ENCODE measurements at places on chromosomes 2 and 18.
A peak's percentile ranks its signal among the peaks of the same experiment; 100 is the strongest.

DNA sequence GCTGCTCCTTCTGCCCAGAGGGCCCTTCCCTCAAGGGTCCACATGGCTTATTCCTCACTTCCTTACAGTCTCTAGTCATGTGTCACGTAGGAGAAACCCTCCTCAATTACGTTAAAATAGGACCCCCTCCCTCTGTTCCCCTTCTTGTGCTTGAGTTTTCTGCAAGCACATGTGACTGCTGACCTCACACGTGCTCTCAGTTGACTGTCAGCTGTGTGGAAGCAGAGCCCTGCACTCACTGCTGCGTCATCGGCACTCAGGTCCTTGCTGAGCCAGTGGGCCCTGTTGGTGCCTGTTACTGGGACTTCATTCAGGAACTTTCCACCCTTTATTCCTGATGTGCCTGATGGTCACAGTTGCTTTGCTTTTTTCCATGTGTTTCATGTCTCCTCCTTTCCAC is 11.1 kb downstream of the ATG16L1 start:
- DNase-seq, result no peak

GRCh38 chr2:169294001-169294675 is 68.2 kb downstream of the LRP2 start:
- peak; percentile 32 for DNase-seq

- no peak for DNase-seq
Observed at GRCh38 chr2:162934191-162934590, 95.6 kb upstream of the KCNH7 start.

GRCh38 chr2:226413498-226414130 is 386.0 kb downstream of the IRS1 start:
- DNase-seq, result no peak

- DNase-seq, result no peak
Observed at GRCh38 chr18:79300413-79300812, 95.3 kb upstream of the NFATC1 start.

GRCh38 chr18:11167778-11168177 is 18.4 kb upstream of the PIEZO2 start:
- DNase-seq, result no peak

DNA sequence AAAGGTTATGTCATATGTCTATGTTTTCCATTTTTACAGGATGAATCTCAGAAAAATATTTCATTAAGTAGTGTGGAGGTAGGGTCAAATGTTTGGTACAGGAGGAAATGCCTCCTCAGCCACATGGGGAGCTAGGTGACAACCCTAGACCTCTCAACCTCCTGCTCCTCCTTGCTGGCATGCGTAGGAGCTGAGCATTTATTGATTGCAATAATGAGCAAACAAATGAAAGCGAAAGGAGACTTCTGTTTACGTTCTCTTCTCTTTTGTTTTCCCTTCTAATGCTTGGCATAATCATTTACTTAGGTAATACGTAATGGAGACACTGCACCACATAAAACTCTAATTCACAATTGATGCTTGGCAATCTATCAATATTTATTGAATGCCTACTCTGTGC is 95.1 kb upstream of the CCBE1 start:
- DNase-seq, result no peak

DNA sequence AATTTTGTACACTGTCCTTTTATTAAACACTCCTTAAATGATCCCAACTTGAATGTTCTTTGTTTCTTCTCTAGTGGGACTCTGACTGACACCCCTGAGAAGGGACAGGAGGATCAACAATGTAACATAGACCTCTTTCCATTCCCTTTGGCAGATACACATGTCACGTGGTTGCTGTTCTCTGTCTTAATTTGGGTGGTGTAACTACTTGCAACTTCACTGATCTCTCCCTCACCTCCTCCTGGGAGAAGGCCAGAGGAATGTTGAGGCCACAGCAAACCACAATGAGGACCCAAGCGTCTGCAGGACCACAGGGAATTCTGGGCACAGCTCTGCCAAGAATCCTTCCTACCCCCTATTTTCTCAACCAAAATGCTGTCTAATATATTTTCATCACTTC is 205.6 kb downstream of the RTP5 start:
- no peak for DNase-seq

DNA sequence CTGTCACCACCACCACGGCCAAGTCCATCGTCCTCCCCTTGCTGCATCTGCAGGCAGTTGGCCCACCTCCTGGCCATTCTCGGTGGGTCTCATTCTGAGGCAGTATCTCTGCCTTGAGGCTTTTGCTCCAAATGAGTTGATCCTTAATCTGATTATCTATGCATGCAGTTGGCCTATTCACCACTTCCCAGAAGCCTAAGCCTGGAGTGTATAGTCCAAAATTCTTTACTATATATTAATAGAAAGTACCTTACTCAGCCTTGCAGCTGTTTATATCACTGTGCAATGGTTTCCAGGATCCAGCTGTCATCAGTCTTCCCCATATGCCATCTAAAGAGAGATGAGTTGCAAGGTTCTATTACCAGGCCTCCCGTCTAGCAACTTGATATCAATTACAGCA is 292.4 kb downstream of the SS18 start:
- DNase-seq, result no peak

DNA sequence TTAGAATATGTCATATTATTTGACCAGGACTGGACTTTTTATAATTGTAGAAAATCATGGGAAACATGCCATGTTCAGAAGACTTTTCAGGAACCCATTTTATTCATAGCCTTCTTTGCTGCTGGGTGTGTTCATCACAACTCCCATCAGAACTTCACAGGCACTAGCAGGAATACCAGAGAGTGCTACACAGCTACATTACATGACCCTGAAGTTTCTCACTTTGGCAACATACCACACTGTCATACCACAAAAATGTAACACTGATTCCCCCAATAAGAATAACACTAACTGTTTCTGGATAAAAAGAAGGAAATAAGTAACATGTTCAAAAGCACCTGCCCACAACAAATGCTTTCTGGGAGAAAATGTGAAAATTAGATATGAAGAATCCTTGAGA is 405.4 kb downstream of the CDH2 start:
- no peak for DNase-seq

DNA sequence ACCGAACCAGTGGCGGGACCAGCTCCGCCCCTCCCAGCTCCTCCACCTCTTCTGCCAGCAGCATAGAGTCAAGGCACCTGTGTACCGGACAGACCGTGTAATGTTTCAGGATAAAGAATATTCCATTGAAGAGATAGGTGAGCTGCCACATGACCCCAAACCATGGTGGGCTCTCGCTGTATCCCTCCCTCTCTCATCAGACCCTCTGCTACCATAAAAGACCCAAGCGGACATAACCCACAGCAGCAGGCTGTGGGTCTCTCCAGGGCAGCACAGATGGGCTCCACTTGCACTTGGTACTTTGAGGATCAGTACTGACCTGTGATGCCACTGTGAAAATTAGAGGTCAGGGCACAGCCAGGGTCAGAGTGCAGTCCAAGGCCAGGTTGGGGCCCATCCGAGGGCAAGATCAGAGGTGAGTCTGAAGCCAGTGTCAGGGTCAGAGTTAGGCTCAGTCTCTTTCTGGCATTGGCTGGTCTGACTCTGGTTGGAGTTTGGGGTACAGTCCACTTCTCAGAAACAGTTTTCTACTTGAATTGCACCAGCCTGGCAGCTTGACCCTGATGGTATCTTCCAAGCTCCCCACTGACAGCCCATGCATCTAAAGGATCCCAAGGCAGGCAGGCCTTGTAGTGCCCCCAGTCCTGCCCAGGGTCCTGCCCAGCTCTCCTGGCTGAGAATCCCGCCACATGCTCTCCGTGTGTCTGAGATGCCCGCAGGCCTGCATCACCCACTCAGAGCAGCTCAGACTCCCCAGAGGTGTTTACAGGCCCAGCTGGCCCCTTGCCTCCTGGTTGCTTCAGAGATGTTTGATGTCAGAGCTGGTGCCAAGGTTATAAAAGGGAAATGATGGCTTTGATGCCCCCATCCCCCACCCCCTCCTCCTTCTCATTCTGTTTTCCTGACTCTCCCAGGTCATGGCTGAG is 212.1 kb downstream of the DYSF start:
- DNase-seq, result no peak

- no peak for DNase-seq
Observed at GRCh38 chr2:46715541-46715940, 200.1 kb downstream of the MCFD2 start.

GRCh38 chr18:34729264-34729663 is 19.2 kb downstream of the DTNA start:
- DNase-seq, result no peak

DNA sequence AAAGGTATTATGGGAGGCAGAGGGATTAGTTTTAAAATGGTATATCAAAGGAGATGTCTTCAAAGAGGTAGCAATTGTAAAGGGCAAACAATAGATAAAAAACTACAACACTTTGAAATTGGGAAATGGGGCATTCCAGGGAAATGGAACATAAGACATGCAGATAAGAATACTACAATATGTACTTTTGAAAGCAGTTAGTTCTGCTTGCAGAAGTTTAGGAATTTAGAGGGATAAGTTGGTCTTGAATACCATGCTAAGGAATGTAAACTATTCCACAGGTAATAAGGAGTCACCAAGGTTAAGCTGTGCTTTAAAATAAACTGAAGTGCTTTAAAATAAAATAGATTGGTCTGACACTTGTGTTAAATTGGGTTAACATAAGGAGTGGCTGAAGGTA is 571.7 kb upstream of the ACVR2A start:
- DNase-seq, result no peak

- no peak for DNase-seq
Observed at GRCh38 chr2:226581661-226582060, 218.0 kb downstream of the IRS1 start.

- no peak for DNase-seq
Observed at GRCh38 chr18:12652861-12653401, 5.0 kb downstream of the SPIRE1 start.

GRCh38 chr2:51071191-51071590 is 39.3 kb upstream of the NRXN1 start:
- no peak for DNase-seq

DNA sequence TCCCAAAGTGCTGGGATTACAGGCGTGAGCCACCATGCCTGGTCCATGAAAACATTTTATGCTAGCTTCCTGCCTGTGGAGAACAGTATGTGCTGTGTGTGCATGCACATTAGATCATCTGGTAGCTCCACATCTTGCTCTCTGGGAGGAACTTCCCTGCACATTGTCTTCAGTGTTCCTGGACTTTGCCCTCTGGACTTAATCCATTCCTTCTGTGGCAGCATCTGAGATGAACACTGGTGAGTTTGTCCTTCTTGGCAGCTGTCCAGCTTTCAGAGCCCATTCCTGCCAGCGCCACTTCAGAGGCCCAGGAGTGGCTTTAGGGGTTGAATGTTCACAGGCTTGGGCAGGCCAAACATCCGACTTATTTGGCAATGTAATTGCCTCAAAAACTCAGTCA is 65.2 kb downstream of the POU3F3 start:
- no peak for DNase-seq

GRCh38 chr18:33826151-33826550 is 248.1 kb downstream of the ASXL3 start:
- no peak for DNase-seq

GRCh38 chr2:9791711-9792110 is 51.6 kb upstream of the TAF1B start:
- DNase-seq, result no peak

DNA sequence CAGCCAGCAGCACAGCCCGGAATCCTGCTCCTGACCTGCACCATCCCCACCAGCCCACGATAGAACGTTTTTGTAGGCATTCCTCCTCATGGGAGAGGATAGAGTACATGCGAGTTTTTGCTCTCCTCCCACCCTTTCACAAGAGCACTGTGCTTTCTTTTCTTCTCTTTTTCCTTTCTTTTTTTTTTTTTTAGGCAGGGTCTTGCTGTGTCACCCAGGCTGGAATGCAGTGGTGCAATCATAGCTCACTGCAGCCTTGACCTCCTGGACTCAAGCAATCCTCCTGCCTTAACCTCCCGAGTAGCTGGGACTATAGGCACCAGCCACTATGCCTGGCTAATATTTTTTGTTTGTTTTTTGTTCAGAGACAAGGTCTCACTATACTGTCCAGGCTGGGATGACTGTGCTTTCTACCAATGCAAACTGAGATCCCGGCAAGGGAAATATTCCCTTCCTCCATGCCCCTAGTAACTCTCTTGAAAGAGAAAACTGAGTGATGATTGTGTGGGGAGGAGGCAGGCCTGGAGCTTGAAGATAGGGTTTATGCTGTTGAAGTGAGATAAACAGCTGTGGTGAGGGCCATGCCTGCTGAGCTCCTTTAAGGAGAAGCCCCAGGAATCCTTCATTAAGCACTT is 82.6 kb upstream of the TXNDC2 start:
- no peak for DNase-seq

- no peak for DNase-seq
Observed at GRCh38 chr2:240196716-240197461, 56.4 kb upstream of the OTOS start.

DNA sequence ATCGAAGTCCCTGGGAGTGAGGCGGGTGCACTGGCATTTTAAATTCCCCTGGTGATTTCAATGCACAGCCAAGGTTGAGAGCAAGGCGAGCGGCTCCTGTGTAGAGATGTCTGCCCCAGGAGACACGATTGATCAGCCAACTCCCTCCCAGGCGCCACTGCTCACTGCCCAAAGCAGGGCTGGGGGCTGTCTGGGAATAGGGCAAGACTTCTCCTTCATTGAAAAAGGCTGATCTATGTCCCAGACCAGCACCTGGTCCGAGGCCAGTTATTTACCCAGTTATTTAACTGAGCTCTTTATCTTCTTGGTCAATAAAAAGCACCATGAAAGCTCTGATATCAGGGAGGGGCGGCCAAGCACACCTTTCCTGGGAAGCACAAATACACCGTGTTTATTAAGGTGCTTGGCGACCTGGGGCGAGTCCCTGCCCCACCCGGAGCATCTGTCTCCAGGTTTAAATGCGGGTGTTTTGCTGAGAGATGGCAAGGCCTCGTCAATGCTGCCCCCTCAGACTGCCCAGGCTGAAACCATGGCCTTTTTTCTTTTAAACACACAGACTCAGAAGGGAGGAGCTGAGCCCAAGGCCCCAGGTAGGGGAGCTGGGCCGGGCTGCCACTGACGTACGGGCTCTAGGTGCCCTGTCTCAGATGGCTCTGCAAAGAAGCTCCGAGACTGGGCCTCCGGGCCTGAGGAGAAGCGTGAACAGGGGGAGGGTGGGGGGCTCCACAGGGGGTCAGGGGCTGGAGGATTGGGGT is 73.9 kb upstream of the HPCAL1 start:
- no peak for DNase-seq

All from NCI-H1930 (cell line).